Epithelial cell of proximal tubule (primary cell): ENCODE measurements at places on chromosomes 16 and 17.

DNA sequence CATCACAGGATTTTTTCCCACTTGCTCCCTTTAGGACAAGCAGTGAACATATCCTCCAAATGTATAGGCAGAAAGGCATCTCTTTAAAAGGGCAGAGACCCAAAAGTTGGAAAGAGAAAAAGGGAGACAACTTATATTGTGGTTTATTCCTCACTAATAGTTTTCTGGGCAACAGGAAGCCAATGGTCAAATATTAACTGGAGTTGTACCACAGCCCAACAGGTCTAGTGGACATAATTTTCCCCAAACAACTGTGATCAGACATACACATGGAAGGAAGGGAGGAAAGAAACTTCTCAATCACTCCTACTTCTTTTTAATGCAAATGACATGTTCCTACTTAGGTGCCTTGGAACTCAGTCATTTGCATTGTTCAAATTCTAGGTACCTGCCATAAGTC is 78.4 kb downstream of the SOX9 start:
- DNase-seq, result no peak

DNA sequence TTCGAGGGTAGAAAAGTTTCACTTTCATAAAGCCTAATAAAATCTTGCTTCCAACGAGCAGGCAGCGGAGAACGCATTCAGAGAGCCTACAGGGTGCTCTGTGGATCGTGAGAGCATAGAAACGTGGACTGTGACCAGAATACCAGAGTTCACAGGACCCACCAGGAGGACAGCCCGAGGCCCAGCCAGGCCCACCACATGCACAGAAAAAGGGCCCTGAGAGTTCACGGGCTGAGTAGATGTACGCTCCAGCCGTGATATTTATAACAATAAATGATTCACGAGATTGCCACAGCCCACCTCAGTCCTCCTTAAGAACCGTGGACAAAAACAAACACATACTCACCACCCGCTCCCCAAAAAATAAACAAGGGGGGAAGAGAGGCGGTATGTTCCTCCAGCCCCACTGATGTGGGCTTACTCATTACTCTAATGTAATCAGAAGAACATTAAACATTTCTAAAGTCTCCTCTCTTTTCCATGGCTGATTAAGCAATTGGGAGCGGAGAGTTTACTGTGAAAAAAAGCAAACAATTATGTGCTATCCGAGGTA is 207.2 kb downstream of the C16orf78 start:
- no peak for DNase-seq

DNA sequence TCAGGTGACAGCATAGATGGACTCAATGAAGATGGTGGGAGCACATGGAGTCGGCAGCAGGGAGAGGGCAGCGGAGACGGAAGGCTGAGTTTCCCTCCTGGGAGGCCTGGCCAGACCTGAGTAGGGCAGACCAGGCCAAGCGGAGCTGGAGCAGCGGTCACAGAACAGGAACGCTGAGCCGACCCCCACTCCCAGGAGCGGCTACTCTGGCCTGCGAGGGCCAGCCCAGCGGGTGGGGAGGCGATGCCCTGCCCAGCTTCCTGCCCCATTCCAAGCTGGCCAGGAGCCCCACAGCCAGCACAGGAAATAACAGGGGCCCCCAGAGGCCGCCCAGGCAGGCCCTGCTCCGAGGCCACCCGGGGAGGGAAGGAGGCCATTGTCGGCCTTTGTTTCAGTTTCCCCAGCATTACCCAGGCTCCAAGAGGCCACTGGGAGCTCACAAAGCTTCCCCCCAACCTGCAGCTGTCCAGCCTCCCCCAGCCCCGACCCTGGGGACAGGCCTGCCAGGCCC is 79.8 kb downstream of the ZNF423 start:
- no peak for DNase-seq

DNA sequence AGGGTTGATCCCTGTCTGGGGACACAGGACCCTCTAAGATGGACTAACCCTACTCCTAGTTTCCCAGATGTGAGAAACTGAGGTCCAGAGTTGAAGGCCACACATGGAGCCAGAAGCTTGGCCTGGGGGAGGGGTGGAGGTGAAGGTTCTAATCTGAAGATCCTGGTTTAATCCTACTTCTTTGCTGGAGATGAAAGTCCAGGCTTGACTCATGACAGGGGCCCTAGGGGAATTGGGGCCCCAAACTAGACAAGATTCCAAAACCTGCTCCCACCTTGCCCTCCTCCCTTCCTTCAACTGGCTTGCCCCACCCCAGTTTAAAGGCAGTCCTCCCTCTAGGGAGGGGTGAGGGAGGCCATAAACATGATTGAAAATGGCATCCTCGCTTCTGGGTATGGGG is 21.6 kb downstream of the IGF2BP1 start:
- no peak for DNase-seq

- DNase-seq, result no peak
Measured at GRCh38 chr17:33983824-33984574, 271.1 kb upstream of the CCL2 start.

GRCh38 chr16:54475019-54475601 is 188.5 kb upstream of the IRX3 start:
- no peak for DNase-seq

DNA sequence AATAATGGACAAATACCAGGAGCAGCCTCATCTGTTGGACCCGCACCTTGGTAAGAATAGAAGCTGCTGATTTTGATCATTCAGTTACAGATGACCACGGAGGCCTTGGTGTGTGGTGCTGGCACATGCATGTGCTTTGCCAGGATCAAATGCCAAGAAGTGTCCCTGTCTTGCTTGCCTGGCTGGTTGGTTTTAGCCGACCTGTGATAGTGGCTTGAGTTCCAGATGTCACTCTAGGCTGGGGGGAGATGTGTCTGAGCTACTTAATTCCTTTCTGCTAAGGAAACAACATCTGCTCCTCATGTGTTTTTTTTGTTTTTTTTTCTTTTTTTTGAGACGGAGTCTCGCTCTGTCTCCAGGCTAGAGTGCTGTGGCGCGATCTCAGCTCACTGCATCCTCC is 4.3 kb downstream of the TBCD start:
- DNase-seq, result no peak

GRCh38 chr17:6069539-6070429 is at the start of gene WSCD1:
Gene WSCD1 (plus strand): TSS chr17:6070379. CDS start chr17:6080659, 10,280 bp downstream.
- DNase-seq, result no peak

DNA sequence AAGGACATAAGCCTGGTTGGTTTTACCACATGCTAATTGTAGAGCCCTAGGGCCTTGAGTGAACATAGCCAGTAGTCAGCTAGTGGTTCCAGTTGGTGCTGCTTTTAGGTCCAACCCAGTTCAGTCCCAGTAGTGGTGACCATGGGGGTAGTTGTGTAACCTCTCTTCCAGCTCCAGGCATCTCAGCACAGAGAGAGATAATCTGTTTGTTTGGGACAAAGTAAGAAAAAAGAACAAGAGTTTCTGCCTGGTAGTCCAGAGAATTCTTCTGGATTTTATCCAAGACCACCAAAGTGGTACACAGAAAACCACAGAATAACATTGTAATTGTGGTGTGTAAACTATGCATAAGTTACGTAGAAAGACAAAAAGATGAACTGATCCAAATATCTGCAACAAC is 5.2 kb upstream of the CCL13 start:
- no peak for DNase-seq

DNA sequence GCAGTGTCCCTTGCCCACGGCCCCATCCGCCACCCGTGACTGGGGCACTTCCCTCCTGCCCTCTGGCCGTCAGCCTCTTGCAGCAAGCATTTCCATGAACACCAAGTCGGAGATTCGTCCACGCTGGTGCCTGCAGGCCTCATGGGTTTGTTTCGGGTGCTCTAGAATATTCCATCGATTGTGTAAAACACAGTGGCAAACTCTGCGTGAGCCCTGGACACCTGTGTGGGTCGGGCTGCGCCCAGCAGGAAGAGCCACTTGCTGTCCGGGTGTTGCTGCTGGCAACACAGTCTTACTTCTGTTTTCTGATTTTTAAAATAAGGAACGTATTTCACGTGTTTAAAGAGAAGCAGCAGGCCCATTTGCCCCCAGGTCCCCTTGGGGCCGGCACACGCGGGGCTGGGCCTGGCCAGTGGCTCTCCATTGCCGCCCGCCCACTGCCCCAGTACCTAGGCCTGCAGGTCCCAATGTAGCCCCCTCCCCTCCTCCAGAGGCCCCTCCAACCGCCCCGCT is 10.0 kb downstream of the CYBC1 start:
- no peak for DNase-seq

DNA sequence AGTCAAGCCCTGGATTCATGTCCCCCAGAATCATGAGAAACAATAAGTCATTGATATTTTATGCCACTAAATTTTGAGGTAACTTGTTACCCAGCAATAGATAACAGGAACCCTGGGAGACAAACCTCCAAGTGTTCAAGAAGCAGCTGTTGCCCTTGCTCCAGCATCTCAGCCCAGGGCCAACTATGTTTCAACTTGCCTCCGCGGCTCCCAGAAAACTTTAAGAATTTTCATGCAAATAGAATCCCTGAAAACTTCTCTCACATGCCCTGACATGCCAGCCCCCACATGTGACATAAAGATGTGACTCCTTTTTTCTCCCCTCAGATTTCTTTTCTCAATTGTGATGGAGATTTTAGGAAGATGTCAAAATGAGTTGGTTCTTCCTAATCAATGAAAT is 22.8 kb downstream of the LYRM9 start:
- no peak for DNase-seq

DNA sequence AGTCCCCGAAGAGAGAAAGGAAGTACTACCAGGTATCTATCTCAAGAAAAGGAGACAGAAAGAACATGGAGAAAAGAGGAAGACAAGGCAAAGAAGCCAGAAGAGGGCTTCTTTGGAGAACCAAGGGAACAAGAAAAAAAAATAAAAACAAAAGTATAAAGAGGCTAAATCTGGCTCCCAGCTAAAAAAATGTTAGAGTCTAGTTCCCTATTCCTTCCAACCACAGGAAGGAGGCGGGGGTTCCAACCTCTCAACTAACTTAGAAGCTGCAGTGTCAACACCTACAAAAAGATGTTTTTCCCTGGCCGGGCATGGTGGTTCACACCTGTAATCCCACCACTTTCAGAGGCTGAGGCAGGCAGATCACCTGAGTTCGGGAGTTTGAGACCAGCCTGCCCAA is 13.4 kb downstream of the UTP6 start:
- no peak for DNase-seq

DNA sequence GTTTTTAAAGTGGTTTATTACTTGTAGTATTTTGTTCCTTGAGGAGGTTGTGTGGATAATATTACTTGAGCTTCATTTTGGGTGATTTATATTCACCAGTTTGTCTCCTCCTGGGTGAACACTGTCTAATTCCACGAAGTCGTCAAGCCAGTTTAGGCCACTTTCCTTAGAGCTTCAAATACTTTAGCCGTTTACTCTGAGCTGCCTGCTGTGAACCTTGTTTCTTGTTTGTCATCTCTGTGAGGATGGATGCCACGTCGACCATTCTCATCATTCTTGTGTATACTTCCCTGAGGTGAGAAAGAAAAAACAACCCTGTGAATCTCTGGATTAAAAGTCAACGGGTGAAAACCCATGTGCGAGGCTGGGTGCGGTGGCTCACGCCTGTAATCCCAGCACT is 9.0 kb downstream of the KRT24 start:
- no peak for DNase-seq

DNA sequence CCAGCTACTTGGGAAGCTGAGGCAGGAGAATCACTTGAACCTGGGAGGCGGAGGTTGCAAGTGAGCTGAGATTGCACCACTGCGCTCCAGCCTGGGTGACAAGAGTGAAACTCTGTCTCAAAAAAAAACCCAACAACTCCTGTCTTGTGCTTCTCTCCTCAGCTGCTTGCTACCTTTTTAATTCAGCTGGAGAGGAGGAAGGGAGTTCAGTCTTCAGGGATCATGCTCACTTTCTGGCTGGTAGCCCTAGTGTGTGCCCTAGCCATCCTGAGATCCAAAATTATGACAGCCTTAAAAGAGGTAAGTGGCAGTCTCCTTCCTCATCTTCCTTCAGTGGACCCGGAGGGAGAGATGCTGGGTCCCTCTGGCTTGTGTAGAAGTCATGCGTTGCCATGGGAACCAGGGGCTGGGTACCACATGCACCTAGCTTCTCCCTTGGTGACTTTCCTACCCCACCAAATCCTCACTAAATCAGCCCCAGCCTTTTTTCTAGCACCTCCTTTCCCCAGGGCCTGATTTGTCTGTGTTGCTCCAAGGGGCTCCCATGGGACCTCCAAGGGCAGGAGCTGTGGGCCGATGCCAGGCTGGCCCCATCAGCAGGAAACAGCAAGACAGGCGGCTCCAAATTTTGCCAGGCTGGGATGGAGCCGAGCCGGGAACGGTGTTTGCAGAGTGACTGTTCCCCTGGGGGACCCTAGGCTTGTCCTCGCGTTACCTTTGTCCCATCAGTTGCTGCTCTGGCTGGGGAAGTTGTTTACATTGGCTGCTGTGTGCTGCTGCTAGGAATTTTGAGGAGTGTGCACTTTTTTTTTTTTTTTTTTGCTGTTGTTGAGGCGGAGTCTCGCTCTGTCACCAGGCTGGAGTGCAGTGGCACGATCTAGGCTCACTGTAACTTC is 65.2 kb downstream of the ABCC1 start:
- no peak for DNase-seq

DNA sequence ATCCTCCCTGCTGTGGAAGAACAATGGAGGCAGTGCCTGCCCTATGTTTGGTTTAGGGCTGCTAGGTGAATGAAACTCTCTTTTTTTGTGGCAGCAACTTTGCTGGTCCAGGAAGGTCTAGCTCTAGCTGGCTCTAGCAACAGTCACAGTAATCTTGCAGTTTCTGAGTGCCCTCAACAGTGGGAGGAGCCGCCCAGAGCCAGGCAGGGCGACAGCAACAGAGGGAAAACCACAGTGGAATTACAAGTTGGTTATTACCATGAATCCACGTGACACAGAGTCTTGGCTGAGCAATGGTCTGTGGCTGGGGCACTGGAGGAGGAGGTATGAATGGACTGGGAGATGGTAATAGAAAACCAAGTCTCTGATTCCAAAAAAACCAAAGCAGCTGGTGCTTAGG is 10.3 kb downstream of the HSPB9 start:
- DNase-seq, result peak; percentile 67

DNA sequence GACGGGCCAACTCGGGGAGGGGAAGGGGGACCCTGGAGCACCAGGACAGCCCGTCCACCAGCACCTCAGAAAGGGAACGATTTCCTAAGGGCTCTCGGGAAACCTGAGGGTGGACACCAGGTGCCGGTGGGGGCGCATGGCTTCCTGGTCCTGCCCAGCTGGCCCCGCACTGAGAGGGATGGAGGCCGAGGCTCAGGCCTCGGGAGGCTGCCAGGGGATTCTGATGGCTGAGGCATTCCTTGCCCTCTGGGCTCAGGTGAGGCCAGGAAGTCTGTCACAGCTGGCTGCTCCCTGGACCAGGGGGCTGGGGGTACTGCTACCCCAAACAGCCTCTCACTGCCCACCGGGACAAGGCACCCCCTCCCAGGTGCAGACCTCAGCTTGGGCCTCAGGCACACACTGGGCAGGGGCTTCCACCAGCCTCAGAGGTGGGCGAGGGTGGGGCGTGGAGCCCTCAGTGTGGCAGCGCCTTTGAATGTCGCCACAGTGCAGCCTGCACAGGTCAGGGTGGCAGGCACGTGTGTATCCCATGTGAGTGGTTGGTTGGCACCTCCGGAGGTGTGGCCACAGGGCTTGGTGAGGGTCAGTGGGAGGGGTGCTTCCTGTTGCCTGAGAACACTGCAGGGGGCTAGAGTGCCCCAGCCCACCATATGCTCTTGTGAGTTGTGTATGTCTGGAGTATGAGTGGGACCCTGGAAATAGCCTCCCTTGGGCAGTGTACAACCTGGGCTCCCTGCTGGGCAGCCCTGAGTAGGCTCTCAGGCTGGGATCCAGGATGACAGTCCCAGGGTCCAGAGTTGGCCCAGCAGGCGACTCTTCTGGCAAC is 3.9 kb upstream of the FSCN2 start:
- no peak for DNase-seq

GRCh38 chr16:72021043-72021442 is 12.5 kb downstream of the DHODH start:
- no peak for DNase-seq

GRCh38 chr16:15777533-15778203 is 79.2 kb downstream of the MYH11 start:
- no peak for DNase-seq
